ENCODE measurements at places on chromosomes 2 and 18.

DNA sequence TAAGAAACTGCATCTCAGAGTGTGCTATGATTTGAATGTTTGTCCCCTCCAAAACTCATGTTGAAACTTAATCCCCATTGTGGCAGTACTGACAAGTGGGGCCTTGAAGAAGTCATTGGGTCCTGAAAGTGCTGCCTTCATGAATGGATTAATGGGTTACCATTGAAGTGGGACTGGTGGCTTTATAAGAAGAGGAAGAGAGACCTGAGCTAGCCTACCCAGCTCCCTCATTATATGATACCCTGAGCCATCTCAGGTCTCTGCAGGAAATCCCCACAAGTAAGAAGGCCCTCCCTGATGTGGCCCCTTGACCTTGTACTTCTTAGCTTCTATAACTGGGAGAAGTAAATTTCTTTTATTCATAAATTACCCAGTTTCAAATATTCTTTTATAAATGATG lies 526.8 kb downstream of the XIRP2 start:
- no peak for DNase-seq

- no peak for DNase-seq
These were observed 6.4 kb downstream of the TRIM54 start for GRCh38 chr2:27288610-27289009.

DNA sequence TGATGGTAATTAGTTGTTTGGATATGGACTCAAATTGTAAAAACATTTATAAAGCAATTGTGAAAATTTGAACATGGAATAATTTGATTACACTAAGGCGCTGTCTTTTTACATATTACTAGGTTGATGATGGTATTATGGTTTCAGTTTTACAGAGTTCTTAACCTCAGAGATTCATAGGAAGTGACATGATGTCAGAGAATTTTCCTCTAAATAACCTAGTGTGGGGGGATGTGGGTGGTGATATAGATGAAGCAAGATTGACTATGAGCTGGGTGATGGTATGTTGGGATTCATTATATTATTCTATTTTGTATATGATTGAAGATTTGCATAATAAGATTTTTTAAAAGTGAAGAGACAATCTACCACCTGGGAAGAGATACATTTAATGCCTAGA lies 45.9 kb upstream of the ATP5MC3 start:
- DNase-seq: no peak

- no peak for DNase-seq
These were observed 77.9 kb upstream of the ARL5A start for GRCh38 chr2:151905963-151906632.

DNA sequence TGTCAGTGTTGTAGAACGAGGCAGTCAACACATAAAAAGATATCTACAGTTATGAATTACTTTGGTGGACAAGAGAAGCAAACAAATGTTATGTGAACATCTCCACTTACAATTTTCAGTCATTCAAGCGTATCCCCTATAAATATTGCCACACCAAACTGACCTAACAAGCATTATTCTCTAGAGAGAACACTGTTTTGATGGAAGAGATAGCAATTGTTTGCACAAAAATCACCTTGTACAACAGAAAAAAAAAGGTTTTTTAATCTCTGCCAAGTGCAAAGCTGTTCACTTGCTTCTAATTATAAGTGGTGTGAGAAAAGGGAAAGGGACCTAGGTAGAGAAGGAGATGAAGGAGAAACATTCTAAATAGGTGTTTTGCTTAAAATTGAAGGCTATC lies 33.8 kb downstream of the PID1 start:
- no peak for DNase-seq

DNA sequence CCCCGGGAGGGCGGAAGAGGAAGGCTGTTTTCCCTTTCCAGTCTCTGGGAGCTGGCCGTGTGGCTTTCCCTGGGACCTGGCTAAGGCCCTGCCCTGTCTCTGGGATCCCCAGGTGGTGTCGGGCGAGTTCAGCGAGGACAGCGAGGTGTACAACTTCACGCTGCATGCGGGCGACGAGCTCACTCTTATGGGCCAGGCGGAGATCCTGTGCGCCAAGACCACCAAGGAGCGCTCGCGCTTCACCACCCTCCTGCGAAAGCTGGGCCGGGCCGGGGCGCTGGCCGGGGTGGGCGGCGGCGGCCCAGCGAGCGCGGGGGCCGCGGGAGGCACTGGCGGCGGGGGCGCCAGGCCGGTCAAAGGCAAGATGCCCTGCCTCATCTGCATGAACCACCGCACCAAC lies 11.2 kb downstream of the GAREM2 start:
- DNase-seq: no peak

- no peak for DNase-seq
These were observed 31.0 kb downstream of the M1AP start for GRCh38 chr2:74617122-74617521.

GRCh38 chr2:55357927-55358326 lies 61.7 kb downstream of the CCDC88A start:
- no peak for DNase-seq

GRCh38 chr2:128638341-128639119 lies 319.9 kb upstream of the HS6ST1 start:
- no peak for DNase-seq

GRCh38 chr2:62216616-62217015 lies 20.7 kb downstream of the B3GNT2 start:
- DNase-seq: no peak

GRCh38 chr2:100592226-100592625 lies 29.4 kb downstream of the PDCL3 start:
- DNase-seq: no peak

DNA sequence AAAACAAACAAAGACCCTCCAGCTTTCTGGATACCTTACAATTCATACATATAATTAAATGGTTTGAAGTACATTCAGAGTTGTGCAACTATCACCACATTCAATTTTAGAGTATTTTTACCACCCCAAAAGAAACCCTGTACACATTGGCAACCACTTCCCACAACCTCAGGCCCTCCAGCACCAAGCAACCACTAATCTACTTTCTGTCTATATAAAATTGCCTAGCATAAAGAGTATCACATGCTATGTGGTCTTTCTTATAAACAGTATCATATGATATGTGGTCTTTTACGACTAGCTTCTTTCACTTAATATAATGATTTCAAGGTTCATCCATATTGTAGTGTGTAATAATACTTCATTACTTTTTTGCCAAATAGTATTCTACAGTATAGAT lies 7.3 kb downstream of the IER3IP1 start:
- DNase-seq: no peak

- DNase-seq: peak; percentile 59
These were observed 13.1 kb downstream of the CFLAR start for GRCh38 chr2:201128933-201129505.

DNA sequence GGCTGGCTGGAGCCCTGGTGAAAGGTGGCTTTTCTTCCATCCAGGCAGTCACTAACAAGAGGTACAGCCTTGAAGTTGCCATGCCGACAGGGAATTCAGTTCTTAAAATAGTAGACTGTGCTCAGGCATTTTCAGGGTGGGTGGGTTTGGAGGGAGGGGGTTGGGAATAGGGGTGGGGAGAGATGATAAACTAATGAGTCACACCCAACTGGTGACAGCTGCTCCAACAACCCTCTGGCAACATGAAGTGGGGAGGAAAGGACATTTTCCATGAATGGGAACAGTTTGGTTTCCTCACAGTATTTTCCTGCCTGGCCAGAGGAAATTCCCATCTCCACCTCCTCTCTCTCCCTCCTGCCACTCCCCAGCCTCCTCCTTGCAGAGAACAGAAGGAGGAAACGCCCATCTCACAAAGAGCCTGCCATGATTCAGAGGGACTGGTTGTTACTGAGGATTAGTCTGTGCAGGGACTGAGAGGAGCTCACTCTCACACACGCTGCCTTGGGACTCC lies 113.0 kb upstream of the SLC1A4 start:
- DNase-seq: no peak

DNA sequence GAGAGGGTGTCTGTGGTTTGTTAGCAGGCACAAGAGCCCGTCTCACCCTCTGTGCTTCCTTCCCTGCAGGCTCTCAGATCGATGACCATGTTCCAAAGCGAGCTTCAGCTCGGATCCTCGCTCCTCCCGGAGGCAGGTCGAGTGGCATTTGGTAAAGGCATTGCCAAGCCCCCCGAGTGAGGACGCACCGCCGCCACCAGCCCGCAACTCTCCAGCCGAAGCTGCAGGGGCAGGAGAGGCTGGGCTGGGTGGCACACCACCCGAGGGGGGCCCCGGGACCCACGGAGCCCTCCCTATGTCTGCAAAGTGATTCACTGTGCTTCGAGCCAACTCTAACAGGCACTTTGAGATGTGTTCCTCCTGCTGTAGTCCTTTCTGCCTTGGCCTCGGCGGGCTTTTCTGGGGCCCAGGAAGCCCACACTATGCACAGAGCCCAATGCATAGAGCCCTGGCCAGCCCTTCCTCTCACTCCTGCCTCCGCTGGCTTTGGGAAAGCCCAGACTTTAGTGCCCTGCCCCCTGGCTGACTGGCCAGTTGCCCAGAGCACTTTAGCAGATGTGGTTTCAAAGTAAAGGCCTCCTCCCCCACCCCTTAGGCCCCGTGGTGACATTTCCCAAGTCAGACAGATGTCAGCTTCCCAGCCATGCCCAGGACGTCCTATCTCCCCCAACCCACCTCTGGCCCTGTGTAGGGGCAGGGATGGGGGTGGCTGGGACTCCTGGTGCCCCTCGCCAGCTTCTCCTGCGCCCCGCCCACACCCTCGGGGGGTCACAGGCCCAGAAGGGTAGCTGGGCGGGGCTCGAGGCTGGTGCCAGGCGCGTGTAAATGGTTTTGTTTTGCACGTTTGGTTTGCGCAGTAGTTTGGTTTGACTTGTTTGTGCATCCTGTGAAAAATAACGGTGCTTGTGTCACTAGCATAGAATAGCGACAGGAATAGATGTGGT lies 23.3 kb upstream of the MAPRE3 start:
- no peak for DNase-seq

GRCh38 chr2:43131051-43131889 lies 95.1 kb downstream of the ZFP36L2 start:
- peak; percentile 87 for DNase-seq

- DNase-seq: no peak
These were observed 97.5 kb upstream of the CD302 start for GRCh38 chr2:159895258-159896065.

DNA sequence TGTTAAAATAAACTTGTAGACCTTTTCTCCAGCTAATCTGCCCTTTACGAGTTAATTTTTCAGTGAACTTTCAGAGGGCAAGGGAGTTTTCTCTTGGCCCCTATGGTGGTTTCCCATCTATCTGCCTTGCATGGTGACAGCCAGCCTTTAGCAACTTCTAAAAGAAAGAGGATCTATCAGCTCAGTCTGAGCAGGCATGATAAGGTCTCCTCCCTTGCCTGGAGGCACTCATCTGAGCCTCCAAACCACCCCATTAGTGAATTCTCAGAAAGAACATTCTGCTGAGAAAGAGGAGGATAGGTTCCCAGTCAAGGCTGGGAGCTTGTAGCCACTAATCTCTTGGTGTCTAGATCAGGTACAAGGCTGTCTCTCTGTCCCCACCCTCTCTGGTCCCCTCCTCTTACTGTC lies 10.7 kb upstream of the GYPC start:
- DNase-seq: no peak

DNA sequence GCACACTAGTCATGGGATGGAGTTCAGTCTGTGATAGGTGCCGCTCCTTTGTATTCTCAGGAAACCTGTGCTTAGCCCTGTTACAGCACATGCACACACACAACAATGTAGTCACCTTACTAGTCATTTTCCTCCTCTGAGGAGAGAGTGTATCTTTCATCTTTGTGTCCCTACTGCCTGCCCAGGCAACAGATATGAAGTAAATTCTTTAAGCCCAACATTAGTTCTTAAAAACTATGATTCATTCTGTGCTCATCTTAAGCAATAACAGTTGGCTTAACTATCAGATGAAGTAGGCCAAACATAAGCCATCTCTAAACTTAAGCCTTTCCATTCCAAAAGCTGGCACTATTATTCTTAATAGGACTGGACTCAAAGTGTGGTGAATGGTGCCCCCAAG lies 186.5 kb downstream of the LNPK start:
- no peak for DNase-seq

DNA sequence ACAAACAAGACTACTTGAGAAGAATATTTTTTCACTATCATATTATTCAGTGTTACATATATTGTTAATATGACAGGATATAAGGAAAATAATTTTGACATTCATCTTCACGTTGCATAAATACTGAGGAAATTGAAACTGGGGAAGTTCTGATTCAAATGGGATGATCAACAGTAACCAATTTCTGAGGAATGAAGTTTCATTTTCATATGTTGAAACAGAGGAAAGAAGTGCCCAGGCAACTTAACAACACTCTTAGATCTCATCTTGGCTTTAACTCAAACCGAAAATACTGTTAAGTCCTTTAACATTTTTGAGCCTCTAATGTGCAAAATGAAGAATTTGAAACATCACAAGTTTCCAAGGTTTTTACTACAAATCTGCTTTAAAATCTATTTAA lies 612.2 kb upstream of the VRK2 start:
- DNase-seq: no peak

DNA sequence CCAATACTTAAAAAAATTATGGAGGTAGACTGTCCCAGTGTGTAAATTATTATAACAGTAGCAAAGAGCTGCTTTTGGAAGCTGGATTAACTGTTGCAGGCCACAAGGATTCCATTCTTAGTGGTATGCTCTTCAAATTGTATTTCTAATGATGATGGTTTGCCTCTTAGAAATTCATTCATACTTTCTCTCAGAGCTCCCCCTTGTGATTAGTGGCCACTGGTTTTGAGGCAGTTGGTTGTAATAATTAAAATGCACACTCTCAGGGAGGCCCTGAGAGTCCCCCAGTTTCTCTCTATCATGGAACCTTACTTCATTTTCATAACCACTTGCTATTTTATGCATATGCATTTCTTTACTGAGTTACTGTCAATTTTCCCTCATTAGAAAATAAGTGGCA lies 122.5 kb downstream of the PLA2R1 start:
- DNase-seq: no peak

- no peak for DNase-seq
These were observed 54.9 kb downstream of the ANTXR1 start for GRCh38 chr2:69067866-69068265.

GRCh38 chr2:142234741-142235140 lies 103.9 kb upstream of the LRP1B start:
- no peak for DNase-seq

DNA sequence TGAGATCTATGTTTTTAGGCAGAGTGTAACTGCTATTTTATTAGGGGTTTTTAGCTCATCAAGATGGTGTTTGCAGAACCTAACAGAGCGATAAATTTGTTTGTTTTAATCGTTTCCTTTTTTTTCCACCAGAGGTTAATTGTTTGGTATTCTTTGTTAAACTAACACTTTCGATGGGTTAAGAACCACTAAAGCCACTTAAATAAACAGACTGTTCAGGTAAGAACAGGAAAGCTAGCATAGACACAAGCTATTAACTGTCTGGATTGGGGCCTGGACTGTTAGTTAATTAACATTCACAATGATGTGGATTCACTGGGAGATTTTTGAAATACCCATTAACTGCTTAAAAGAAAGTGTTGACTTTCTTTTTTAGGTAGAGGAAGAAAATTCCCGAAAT lies 209.0 kb upstream of the COPS8 start:
- no peak for DNase-seq

- no peak for DNase-seq
These were observed 34.5 kb upstream of the ARL5A start for GRCh38 chr2:151862700-151863099.

Measured in CD4-positive, alpha-beta T cell treated with Interleukin-4 for 1 hour (primary cell).